ENCODE measurements at places on chromosomes 2 and 18. TPM values are rescaled to one million over a fixed set of nuclear protein-coding genes. Genes with fewer than 3 reads are reported as not detected.

DNA sequence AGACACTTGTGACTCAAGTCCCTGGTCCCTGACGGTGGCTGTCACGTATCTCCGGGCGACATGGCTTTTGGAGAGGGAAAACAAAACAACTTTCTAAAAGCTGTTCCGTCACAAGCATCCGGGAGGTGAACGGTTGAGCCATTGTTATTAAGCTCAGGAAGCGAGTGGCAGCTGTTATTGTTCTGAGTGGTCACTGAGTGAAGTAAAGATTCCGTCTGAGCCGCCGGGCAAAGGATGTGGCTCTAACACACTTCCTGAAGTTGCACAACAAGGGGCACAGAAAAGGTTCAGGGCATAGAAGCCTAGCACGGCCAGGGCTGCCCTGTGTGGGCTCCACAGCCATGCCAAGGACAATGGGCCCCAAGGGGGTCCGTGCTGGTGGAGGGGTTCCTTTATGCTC is 24.3 kb downstream of the INPP5D start:
- peaks cover 21% of the 10 kb centered on the region for H3K4me1 ChIP-seq
- H3K36me3 ChIP-seq, result no peaks in the 10 kb centered on the region
- no peaks in the 10 kb centered on the region for H3K27me3 ChIP-seq
- no peak overlapping the region for H3K4me3 ChIP-seq
- peak overlapping the region; percentile 64 for H3K27ac ChIP-seq

CLEC4F gene
- 0.49 TPM for total RNA-seq

ARHGAP25 gene
- total RNA-seq, result 9.6 TPM

DNA sequence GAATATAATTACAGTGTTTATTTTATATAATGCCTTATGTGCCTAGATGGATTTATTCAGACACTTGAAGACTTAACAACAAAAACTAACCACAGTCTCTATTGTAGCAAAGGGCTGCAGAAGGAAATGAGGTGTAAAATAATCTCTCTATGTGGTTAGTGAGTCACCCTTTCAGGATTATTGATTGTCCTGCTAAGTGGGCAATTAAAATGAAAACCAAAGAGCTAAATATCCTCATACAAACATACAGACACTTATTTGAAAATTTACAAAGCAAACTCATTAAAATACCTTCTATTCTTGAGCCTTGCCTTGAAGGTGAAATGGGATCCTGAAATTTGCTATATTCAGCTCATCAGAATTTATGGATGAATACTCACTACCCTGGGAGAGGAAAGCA is 27.7 kb upstream of the DCC start:
- H3K27me3 ChIP-seq, result no peaks in the 10 kb centered on the region
- H3K36me3 ChIP-seq, result no peaks in the 10 kb centered on the region
- no peak overlapping the region for H3K27ac ChIP-seq
- DNase-seq, result no peak
- no peak overlapping the region for H3K4me3 ChIP-seq

DNA sequence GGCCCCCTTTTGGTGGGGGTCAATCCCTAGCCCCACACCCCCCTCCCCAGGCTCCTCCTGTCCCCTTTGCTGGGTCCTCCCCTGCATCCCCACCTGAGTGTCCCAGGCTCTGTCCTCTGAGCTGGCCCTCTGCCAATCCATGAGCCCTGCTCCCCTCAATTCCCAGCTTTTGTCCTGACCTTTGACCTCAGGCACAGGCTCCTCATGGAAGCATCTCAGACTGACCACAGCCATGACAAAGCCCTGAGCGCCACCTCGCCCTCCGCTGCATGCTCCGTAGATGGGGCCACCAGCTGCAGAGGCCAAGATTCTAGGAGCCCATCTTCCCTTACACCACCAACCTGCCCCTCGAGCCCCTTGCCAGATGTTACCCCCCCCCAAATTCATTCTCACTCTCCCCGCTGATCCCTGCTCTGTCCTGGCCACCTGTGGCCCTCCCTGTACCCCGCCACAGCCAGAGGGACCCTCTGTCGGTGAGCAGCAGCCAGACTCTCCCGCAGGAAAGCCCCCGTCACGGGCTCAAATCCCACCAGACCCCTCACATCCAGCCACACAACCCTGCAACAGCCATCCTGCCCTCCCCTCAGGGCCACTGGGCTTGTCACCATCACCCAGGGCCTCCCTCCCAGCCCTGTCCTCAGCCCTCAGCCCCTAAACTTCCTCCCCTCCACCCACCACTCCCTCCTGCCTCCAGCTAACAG is 206.0 kb downstream of the MGAT5 start:
- H3K27ac ChIP-seq, result no peak overlapping the region
- no peak for DNase-seq
- no peaks in the 10 kb centered on the region for H3K27me3 ChIP-seq
- no peak overlapping the region for H3K4me3 ChIP-seq

GRCh38 chr2:233476651-233477547 is 89.7 kb downstream of the USP40 start:
- no peak overlapping the region for H3K27ac ChIP-seq
- no peak overlapping the region for H3K4me3 ChIP-seq
- no peak for DNase-seq
- H3K4me1 ChIP-seq, result no peaks in the 10 kb centered on the region

SCYGR4 gene
- not detected for total RNA-seq

DNA sequence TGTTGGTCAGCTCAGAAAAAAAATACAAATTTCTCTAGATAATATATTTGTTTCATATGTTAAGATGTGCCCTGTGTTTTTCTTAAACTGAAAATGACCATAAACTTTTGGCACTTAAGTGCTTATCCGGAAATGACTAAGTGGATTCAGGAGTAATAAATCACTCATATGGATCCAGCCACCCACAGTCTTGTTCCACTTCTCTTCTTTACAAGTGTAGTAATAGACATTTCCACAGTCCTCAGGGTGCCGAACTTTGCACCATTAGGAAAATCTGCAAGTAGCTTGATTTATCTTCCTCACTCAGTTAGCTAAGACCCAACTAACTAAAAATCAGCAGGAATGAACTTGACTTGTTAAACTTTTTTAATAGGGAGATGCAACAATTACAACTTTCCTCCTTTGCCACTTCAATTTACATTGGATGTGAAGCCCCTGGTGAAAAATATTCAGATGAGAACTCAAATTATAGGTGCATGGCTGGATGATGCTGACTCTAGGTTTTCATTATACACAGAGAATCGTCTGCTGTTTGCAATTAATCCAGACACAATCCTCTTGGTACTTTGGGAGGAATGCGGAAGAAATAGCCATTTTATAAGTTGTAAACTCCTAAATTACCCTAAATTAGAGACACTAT is 322.5 kb downstream of the ARHGAP15 start:
- H3K27me3 ChIP-seq, result no peaks in the 10 kb centered on the region
- DNase-seq, result no peak
- no peak overlapping the region for H3K27ac ChIP-seq
- no peaks in the 10 kb centered on the region for H3K36me3 ChIP-seq
- H3K4me3 ChIP-seq, result no peak overlapping the region
- H3K4me1 ChIP-seq, result no peaks in the 10 kb centered on the region

DNA sequence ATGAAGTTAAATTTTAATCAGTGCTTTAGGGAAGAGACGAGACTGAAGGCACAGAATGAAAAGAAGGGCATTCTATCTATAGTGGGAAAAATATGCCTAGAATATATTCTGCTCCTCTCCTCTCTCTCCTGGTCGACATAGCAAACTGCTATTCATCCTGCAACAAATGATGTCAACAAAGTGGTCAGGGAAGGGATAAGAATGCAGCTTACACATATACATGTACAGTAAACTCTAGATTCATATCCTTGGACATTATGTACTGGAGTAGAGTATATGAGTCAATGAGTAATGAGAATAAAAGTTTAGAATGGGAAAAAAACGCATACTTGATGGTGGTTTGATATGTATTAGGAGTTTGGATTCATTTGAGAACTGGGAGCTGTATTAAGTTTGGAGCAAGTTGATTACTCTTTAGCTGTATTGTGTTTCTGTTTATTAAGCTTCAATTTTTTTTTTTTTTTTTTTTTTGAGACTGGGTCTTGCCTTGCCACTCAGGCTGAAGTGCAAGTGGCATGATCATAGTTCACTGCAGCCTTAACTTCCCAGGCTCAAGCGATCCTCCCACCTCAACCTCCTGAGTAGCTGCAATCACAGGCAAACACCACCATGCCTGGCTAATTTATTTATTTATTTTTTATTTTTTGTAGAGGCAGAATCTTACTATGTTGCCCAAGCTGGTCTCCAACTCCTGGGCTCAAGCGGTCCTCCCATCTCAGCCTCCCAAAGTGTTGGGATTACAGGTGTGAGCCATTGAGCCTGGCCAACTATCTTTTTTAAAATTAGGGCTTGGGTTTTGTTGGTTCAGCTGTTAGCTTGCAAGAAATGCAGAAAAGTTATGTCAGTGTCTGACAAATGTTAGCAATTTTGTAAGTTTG is 53.8 kb downstream of the STAT1 start:
- no peak for DNase-seq
- no peak overlapping the region for H3K27ac ChIP-seq
- no peak overlapping the region for H3K4me3 ChIP-seq
- no peaks in the 10 kb centered on the region for H3K4me1 ChIP-seq
- no peaks in the 10 kb centered on the region for H3K27me3 ChIP-seq

REG3A gene
- not detected for total RNA-seq

GRCh38 chr18:3071676-3072075 is 58.7 kb upstream of the LPIN2 start:
- no peak overlapping the region for H3K27ac ChIP-seq
- DNase-seq, result no peak
- no peak overlapping the region for H3K4me3 ChIP-seq
- H3K27me3 ChIP-seq, result no peaks in the 10 kb centered on the region

REG1B gene
- total RNA-seq, result not detected

GCFC2 gene
- 35.6 TPM for total RNA-seq

DNA sequence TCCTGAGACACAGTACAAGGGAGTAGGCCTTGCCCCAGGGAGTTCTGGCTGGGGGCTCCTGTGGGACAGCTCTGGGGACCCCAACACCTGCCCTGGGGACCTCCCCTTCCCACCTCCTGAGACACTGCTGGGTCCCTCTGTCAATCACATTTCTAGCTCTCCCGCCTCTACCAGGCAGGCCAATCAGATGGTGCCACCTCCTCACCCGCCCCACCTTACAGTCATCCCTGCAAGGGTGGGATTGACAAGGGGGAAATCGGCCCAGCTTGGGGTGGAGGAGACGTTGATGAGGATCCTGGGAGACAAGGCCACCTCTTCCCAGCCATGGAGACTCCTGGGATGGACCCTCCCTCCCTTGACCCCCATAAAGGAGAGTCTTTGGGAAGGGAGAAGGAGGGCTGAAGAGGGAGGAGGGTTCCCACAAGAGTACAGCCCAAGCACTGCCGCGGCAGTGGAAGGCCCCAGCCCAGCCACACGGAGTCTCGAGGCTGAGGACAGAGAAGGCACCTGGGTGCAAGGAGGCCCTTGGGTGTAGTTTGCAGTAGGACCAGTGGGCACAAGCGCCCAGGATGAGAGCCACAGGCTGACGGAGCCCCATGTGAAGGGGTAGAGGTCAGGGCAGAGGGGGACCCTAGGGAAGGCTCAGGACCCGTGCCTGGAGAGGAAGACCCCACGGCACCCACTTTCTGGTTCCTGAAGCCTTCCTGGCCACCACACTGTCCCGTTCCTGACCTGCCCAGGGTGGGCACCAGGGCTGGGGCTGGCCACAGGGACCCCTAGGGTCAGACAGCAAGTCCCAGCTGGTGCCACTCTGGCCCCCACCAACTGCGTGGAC is 109.9 kb upstream of the OTOS start:
- H3K4me3 ChIP-seq, result no peak overlapping the region
- H3K36me3 ChIP-seq, result no peaks in the 10 kb centered on the region
- H3K4me1 ChIP-seq, result peaks cover 55% of the 10 kb centered on the region
- peak; percentile 92 for DNase-seq

- H3K4me1 ChIP-seq, result peaks cover 21% of the 10 kb centered on the region
- H3K27ac ChIP-seq, result no peak overlapping the region
- H3K4me3 ChIP-seq, result no peak overlapping the region
- H3K27me3 ChIP-seq, result no peaks in the 10 kb centered on the region
These were observed 17.5 kb downstream of the KIDINS220 start for GRCh38 chr2:8819948-8820347.

DNA sequence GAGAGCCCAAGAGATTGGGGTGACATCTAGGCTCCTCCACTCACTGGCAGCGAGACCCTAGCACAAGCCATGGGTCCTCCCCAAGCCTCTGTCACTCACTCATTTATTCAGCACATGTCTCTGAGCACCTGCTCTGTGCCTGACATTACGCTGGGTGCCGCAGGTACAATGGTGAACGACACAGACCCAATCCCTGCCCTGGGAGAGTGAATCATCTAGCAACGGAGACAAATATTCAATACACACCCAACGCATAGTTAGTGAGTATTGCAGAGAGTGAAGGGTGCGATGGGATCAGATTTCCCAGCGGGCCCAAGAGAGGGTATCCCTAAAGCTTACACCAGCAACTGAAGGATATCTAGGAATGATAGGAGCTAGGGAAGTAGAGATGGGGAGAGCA is 45.5 kb downstream of the ZFP36L2 start:
- no peak overlapping the region for H3K4me3 ChIP-seq
- H3K36me3 ChIP-seq, result no peaks in the 10 kb centered on the region
- H3K27ac ChIP-seq, result no peak overlapping the region
- H3K27me3 ChIP-seq, result no peaks in the 10 kb centered on the region
- H3K4me1 ChIP-seq, result peaks cover 38% of the 10 kb centered on the region
- DNase-seq, result no peak

GRCh38 chr2:129906861-129907235 is 72.6 kb upstream of the RAB6C start:
- H3K4me1 ChIP-seq, result no peaks in the 10 kb centered on the region
- H3K27ac ChIP-seq, result no peak overlapping the region
- H3K36me3 ChIP-seq, result no peaks in the 10 kb centered on the region
- no peak overlapping the region for H3K4me3 ChIP-seq
- DNase-seq, result peak; percentile 80
- no peaks in the 10 kb centered on the region for H3K27me3 ChIP-seq

NOSTRIN gene
- total RNA-seq, result 30.0 TPM

- no peak overlapping the region for H3K4me3 ChIP-seq
- no peaks in the 10 kb centered on the region for H3K27me3 ChIP-seq
- no peak overlapping the region for H3K27ac ChIP-seq
- no peak for DNase-seq
- no peaks in the 10 kb centered on the region for H3K36me3 ChIP-seq
- H3K4me1 ChIP-seq, result no peaks in the 10 kb centered on the region
These were observed 946.9 kb upstream of the SOX11 start for GRCh38 chr2:4745056-4745991.

DNA sequence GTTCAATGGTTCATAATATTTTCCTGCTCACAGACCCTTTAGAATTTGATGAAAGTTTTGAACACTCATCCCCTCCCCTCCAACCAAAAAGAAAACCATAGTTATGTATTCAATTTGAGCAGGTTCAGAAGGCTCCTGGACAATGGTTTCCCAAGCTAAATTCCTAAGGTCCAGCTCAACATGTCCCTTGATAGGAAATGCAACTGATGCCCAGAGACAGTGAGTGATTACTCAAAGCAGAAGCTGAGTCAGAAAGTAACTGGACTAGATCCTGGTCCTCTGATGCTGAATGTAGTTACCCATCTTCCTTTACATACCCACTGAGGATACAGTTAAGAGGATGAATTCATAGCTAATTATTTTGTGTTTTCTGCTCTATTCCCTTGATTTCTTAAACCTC is 218.9 kb upstream of the NCKAP5 start:
- H3K36me3 ChIP-seq, result no peaks in the 10 kb centered on the region
- no peak overlapping the region for H3K4me3 ChIP-seq
- no peak overlapping the region for H3K27ac ChIP-seq

L3MBTL4 gene
- total RNA-seq, result 9.6 TPM

Data from vagina (tissue), 2 donors.